Kidney glomerular epithelial cell (primary cell): ENCODE measurements at places on chromosomes 4 and X.

DNA sequence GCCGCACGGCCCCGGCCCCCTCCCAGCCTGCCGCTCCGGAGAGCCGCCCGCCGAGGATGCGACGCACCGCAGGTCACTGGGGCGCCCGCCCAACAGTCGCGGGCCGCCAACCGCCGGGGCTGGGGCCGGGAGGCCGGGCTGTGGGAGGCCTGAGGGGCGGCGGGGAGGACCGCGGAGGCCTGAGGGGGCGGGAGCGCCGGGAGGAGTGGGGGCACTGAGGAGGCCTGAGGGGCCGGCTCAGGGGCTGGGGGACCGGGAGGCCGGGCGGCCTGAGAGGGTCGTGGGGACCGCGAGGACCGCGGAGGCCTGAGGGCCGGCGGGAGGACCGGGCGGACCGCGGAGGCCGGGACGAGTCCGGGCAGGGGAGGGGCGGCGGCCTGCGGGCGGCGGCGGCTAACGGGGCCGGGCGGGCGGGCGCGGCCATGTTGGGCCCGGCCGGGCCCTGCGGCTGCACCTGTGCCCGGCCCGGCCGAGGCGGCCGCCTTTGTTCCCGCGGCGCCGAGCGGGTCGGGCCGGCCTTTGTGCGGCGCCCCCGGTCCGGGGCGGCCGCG is 353 bp downstream of the NSD2 start:
- no peak for DNase-seq

DNA sequence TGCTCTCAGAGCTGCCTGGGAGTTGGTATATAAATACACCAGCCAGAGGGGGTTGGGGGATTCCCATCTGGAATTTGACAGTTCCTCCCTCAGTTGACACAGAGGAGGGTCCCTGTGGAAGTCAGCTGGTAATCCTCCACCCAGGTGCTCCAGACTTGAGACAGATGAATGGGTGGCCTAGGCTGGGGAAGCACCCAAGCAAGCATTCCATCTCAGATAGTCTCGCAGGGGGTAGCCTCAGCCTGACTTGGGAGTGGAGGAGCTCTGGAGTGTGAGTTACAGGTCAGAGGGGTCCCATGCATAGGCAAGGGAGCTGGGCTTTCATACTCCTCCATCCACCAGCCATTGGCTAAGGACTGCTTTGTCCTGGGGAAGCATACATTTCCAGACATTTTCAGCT is 229.3 kb upstream of the BCOR start:
- DNase-seq, result no peak

GRCh38 chrX:38754102-38754790 is 47.0 kb upstream of the MID1IP1 start:
- peak; percentile 3 for DNase-seq

DNA sequence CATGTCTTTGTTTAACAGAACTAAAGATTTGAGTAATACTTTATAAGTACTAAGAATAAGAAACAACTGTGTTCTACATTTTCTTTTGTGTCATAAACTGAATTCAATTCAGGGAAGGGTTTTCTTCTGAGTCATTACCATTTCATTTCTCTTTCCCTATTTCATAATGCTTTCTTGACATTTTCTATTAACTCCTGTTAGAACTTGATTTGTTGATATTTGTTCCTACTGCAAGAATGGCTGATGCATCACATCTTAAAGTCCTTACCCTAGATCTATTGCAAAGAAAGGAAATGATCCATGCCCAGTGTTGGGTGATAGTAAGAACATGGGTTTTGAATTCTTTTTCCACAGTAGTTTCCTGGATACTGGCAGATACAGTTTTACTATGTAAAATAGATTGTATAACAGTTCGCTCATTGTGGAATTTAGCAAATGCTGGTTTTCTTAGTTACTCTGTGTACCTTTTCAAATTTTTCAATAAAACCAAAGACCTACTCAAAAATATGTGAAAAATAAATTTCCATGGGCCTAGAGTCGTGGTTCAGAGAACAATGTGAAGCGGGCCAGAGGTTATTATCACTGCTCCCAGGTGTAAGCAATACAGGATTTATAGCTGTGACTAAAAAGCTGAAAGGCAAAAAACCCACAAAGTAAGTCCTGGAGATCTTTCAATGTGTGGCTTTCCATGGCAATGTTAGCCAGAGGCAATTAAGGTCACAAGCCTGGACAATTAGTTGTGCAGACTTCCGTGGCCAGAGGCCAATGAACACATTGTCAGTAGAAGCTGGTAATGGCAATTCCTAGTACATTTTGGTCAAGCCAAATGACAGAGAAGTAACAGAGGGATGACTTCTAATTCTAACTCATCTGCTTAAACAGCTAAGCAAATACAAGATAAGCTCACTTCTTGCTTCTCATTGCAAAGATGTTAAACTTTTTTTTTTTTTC is 127.3 kb upstream of the FAT4 start:
- peak; percentile 38 for DNase-seq

GRCh38 chrX:103685396-103685795 is 1.1 kb downstream of the MORF4L2 start:
- no peak for DNase-seq

GRCh38 chrX:77276742-77277141 is 170.4 kb upstream of the FGF16 start:
- DNase-seq, result no peak

- DNase-seq, result no peak
Observed at GRCh38 chr4:105797225-105797624, 88.6 kb downstream of the GSTCD start.

GRCh38 chrX:81390237-81390636 is 188.3 kb downstream of the SH3BGRL start:
- no peak for DNase-seq

GRCh38 chrX:130162094-130162735 is 3.4 kb downstream of the AIFM1 start:
- DNase-seq, result peak; percentile 31

GRCh38 chrX:38233891-38234667 is 13.4 kb upstream of the SRPX start:
- no peak for DNase-seq
